Activated CD4-positive, alpha-beta T cell treated with anti-CD3 and anti-CD28 coated beads for 48 hours (primary cell): ENCODE measurements at places on chromosomes 12 and 14.

DNA sequence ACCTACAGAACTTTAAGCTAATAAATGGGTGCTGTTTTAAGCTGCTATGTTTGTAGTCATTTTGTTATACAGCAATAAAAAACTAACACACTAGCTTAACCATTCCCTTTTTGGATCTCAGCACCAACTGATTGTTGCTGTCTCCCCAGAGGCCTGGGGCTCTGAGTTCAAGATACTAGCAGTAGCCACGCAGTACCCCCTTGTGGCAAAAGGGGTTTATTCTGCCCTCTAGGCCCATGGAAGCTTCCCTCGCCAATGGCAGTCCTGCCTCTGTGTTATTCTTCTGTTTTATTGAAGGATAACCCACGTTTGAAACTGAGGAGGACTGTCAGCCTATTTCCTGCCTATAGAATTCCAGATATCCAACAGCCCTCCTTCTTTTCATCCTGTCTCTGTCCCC, 455.3 kb upstream of the ATP2B1 start:
- peak; percentile 5 for DNase-seq

DNA sequence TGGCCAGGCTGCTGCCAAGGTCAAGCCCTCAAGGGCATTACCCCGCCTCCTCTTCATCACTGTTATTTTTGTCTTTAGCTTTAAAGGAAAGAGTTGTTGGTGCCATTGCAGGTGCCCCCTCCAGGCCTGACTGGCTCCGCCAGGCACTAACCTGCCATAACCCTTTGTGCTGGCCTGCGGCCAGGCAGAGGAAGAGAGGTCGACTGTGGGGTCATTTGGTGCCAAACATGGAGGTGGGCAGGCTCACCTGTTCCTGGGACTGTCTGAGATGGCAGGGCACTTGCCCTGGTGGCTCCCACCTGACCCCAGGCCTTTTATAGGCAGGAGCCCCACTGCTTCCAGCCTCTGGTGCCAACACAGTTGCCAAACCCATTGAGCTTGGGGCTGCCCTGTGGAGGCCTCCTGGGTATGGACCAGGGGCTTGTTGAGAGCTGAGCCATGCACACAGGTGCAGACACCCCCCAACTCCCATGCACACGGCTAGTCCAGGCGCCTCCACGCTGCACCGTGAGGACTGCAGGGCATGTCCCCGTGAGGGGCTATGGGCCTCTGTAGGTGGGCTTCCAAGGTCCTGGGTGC, 29.4 kb upstream of the PLD4 start:
- DNase-seq = no peak

- DNase-seq = no peak
These were observed 85.5 kb downstream of the STAB2 start for GRCh38 chr12:103672401-103673119.

- DNase-seq = no peak
These were observed 100.7 kb downstream of the PPP2R5C start for GRCh38 chr14:101862177-101862576.

DNA sequence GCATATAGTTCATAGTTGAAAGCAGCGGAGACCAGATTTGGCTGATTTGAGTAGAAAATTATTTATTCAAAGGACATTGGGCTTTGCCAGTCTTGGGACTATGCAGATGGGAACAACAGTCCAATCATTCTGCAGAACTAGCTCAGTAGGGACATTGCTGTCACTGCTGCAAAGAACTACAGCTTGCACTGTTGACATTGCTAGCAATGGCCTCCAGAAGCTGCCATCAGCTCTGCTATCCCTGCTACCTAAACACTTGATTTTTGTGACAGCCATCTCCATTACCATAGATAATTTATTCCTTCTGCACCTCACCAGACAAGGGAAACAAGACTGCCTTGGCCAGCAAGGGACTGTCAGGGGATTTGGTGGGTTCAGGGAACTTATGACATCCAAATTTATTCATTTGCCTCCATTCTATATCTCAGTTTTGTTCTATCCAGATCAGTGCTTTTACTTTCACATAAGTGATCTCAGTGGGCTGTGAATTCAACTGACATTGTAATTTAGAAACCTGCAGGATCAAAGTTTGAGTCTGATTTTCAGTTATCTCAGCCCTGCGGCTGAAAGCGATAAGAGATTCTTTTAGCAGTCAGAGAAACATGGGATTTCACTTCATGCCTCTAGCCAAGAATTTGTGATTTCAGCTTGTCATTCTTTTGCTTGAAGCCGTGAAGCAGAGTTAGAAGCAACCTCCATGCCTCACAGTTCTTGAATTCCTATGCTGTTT, 136.7 kb upstream of the FBXO33 start:
- no peak for DNase-seq

GRCh38 chr12:106901276-106901675, 54.4 kb upstream of the TMEM263 start:
- DNase-seq = no peak

DNA sequence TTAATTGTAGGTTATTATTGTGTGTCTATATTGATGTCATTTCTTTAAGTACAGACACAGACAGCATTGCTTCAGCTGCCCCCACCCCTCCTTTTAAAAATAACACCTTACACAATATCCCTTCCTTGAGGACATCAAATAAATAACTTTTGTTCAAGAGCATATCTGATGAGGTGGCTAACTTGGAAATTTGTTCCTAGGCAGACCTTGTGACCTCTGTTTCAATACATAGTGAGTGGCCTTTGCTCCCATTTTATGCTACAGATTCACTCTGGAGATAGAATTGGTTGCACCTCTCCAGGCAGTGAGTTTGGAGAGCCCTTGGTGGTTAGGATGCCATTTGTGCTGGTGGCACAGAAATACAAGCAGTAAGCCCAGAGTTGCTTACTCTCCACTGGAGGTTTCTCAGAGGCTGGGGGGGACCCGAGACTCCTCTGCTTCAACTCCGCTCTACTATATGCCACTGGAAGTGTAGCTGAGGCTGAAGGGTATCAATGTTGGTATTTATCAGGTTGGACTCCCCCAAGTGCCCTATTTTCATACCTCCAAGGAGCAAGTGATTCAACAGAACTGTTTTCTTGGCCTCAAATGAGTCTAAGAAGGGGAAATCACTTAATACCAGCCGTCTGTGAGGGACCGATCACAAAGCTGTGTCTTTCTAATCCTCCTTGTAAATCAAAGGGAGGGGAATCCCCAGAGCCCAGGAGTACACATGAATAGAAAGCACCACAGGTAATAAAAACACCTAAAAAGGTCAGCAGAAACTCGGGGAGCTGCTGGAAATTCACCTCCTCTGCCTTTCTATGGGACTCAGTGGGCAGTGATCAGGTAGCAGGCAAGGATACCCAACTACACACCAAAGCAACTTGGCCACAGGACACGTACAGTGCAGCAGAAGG, 463.1 kb downstream of the RAD51B start:
- DNase-seq = peak; percentile 43

- DNase-seq = no peak
These were observed 2.7 kb upstream of the SAMD4A start for GRCh38 chr14:54564071-54564867.

- DNase-seq = no peak
These were observed 1472.5 kb upstream of the SEL1L start for GRCh38 chr14:83006121-83006670.

DNA sequence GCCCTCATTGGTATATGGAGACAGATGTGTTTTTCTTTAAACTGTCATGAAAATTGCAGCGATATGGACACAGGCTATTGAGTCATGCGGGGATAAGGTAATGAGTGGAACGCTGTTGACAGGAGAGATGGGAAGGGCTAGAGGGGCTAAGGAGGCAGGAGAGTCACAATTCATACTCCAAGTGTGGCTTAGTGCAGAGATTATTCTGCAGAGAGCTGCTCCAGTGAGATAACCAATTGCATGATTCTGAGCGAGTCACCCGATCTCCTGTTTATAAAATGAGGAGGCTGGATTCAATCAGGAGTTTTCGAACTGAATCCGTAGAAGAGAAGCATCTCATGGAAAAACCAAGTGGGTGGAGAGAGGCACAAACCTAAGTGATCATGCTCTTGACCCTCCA, 106.4 kb upstream of the PLEKHG7 start:
- no peak for DNase-seq

DNA sequence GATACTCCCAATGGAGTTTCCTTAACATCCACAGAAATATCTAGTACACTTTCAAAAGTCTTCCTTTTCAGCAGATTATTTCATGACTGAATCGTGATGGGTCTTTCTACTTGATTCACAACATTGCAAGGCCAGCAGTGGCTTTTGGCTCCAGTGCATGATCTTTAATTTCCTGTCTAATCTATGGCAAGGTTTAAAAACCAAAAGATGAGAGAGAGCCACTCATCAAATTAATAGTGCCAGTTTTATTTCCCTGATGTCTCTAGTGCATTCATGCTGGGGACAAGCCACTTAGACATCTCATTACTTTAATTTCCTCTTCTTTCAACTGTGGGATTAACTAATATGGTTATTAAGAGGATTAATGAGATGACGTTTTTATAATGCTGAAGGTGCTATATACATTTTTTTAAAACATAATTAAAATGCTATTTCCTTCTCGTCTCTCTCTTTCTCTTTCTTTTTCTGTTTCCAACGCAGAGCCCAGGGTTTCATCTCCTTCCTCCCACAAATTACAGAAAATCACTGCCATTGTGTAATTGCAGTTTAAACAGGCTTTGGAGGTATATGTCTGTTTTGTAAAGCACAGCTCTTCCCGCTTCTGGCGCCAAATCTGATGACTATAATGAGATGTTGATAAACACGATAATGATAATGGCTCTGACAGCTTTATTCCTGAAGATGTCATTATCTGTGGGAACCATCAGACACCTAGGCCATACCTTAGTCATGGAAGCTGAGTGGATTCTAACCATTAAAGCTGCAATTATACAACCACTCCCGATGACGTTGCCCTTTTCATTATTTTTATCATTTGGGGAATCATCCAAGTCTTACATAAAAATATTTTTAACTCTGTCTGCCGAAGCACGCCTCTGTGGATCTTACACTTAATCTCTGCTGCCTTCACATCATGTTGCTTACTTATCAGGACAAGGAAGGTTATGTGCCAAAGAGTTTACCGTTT, 103.1 kb upstream of the PPM1H start:
- DNase-seq = no peak

DNA sequence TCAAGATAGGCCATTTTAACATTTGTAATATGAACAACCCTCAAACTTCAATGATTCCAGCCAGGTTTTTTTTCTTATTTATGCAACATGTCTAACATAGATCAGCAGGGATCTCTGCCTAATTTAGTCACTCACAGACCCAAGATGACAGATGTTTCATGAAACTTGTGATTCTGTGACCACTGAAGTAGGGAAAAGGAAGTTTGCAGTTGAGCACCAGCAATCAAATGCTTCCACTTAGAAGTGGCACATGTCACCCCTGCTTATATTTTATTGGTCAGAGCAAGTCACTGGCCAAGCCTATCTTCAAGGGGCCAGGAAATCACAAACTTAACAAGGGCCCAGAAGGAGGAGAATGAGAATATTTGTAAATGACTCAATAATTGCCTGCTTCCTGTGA, 150.6 kb downstream of the BCAT1 start:
- DNase-seq = no peak

DNA sequence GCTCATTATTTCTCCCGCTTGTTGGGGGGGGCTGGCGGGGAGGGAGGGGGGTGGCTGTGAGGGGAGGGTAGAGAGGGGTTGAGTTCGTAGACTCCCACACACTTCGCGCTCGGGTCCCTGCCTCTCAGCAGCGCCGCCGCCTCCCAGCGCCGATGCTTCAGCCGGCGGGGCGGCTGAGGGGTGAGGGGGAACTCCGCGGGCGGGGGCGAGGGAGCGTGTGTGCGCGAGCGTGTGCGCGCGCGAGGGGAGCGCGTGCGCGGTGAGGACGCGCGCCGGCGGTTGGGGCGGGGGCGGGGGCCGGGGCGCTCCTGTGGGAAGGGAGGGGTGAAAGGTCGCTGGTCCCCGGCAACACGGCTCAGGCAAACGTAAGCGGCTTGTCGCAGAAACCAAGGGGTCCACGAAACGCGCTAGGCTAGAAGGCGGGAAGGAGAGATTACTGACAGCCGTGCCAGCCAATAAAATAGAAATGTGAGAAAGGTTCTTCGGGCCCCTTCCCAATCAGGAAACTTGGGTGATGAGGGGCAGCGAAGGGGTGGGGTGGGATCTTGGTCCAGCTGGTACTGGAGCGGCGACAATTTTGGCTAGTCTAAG, 343 bp upstream of the NOVA1 start:
- DNase-seq = peak; percentile 4

- DNase-seq = peak; percentile 87
These were observed 42.0 kb downstream of the TRAF3 start for GRCh38 chr14:102819176-102819628.

- DNase-seq = no peak
These were observed 86.0 kb downstream of the PHLDA1 start for GRCh38 chr12:75945581-75945980.

- no peak for DNase-seq
These were observed 111.1 kb upstream of the AMIGO2 start for GRCh38 chr12:47190905-47191304.

DNA sequence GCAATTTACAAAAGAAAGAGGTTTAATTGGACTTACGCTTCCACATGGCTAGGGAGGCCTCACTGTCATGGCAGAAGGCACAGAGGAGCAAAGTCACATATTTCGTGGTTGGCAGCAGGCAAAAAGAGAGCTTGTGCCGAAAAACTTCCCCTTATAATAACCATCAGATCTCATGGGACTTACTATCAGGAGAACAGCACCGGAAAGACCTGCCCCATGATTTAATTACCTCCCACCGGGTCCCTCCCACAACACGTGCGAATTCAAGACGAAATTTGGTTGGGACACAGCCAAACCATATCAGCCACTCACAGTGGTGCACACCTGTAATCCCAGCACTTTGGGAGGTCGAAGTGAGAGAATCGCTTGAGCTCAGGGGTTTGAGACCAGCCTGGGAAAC, 68.5 kb downstream of the FBXL14 start:
- no peak for DNase-seq

DNA sequence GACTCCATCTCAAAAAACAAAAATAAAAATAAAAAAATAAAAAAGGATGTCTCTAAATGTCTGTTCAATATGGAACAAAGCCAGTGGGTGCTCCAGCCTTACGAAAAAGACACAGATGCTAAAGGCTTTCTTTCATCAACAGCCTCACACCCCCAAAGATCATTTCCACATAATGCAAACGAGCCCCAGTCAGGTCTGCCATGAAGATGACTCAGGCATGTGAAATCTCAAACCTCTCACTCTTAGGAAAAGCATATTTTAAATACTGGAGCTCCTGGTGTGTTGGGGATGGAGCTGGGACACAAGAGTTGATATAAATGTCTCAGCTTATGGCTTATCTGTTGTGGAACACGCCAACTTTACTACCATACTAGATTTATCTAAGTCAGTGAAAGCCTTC, 49.9 kb upstream of the PLXNC1 start:
- no peak for DNase-seq

DNA sequence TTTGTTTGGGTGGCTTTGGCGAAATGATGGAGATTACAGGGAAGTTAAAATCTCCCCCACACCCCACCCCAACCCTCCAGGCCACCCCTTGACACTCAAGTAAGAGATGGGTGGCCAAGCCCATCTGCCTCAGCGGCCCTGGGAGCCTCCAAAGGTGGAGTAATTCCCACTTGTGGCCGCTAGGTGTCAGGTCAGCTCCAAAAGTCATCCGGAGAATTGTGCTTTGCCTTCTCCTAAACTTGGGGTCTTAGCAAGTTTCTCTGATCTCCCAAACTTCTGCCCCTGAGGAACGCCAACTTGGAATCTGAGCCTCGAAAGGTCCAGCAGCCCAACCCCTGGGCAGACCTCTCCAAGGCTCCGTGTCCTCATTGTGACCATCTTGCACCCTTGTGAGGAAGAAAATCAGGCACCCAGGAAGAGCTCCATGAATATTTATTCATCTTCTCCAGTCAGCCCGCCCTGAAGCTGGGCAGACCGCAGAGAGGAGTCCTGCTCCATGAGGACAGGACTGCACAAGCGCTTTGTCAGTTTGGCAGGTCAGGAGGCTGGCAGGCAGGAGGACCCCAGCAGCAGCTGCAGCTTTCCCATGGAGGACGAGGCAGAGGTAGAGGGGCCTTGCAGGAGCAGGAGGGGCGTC, 46.7 kb downstream of the LRRC74A start:
- peak; percentile 74 for DNase-seq
